ENCODE measurements at places on chromosomes 12 and 14. TPM values are rescaled to one million over a fixed set of nuclear protein-coding genes. Genes with fewer than 3 reads are reported as not detected.

DNA sequence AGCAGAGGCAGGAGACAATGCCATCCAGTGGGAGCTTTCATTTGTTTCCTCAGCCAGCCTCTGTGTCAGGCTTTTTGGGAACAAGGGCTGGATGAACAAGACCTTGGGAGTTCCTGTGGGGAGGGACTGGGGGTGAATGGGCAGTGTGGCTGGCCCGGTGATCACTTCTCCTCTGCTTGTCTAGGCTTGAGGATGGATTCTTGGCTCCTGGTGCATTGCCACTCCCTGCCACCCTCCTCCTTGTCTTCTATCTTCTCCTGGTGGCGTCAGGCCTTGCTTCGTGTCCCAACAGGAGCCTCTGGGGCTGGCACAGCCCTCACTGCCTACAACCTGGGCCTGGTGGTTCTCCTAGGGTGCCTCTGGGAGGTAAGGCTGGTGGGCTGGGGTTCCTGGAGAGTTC, 25.0 kb upstream of the KCNA5 start:
- no peak overlapping the region for H3K4me3 ChIP-seq
- DNase-seq, result no peak
- H3K4me1 ChIP-seq, result no peaks in the 10 kb centered on the region
- no peak overlapping the region for H3K27ac ChIP-seq
- H3K36me3 ChIP-seq, result no peaks in the 10 kb centered on the region

The FAIM2 gene
- not detected for total RNA-seq

- peaks cover 12% of the 10 kb centered on the region for H3K27me3 ChIP-seq
- no peak for DNase-seq
- no peak overlapping the region for H3K4me3 ChIP-seq
- H3K4me1 ChIP-seq, result no peaks in the 10 kb centered on the region
- no peaks in the 10 kb centered on the region for H3K36me3 ChIP-seq
- no peak overlapping the region for H3K27ac ChIP-seq
These were observed 2.3 kb downstream of the SERPINA5 start for GRCh38 chr14:94583557-94583956.

The RNU4-1 gene
- 934 TPM for total RNA-seq

The MYBPC1 gene
- total RNA-seq, result not detected

- H3K4me3 ChIP-seq, result no peak overlapping the region
- H3K36me3 ChIP-seq, result no peaks in the 10 kb centered on the region
- H3K4me1 ChIP-seq, result peaks cover 18% of the 10 kb centered on the region
- no peak for DNase-seq
- H3K27ac ChIP-seq, result no peak overlapping the region
These were observed 405.0 kb downstream of the TRHDE start for GRCh38 chr12:72677139-72677538.

GRCh38 chr12:76450690-76451089, 102.5 kb upstream of the BBS10 start:
- peaks cover 23% of the 10 kb centered on the region for H3K4me1 ChIP-seq
- H3K4me3 ChIP-seq, result no peak overlapping the region

The TMEM253 gene
- not detected for total RNA-seq

- H3K36me3 ChIP-seq, result no peaks in the 10 kb centered on the region
- no peak for DNase-seq
- no peak overlapping the region for H3K4me3 ChIP-seq
- H3K4me1 ChIP-seq, result no peaks in the 10 kb centered on the region
These were observed 466.2 kb upstream of the FOXG1 start for GRCh38 chr14:28300356-28300755.

The NYNRIN gene
- 0.36 TPM for total RNA-seq

DNA sequence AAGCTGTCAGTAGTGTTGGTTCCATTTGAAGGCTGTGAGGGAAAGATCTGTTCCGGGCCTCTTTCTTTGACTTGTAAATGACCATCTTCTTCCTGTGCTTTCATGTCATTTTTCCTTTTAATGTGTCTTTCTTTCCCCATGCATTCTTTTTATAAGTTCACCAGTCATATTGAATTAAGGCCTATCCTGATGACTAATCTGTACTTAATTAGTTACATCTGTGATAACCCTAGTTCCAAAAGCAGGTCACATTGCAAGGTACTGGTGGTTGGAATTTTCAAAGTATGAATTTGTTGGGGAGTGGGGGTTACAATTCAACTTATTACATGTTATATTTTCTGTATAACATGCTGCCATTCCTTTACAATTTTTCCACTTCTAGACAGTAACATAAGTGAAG, 1642.1 kb upstream of the FLRT2 start:
- no peak overlapping the region for H3K27ac ChIP-seq
- no peak for DNase-seq
- no peak overlapping the region for H3K4me3 ChIP-seq
- no peaks in the 10 kb centered on the region for H3K36me3 ChIP-seq
- H3K27me3 ChIP-seq, result no peaks in the 10 kb centered on the region

The RIMBP2 gene
- not detected for total RNA-seq

The GLI1 gene
- 2.7 TPM for total RNA-seq

DNA sequence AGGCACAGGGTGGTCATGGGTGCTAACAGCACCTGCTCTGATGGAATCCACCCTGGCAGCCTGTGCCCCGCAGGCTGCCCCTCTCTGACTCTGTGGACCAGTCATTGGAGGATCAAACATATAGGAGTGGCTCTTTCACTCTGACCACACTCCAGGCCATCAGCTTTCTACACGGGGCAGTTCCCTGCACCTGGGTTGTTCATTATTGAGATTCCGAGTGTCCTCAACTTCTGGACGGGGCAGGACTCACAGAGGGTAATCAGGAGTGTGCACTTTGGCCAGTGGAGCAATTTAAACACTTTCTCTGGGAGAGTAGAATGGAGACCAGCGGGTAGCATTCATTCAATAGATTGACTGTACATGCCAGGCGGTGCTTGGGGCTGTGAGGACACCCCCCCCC, 94.8 kb downstream of the NINJ2 start:
- H3K36me3 ChIP-seq, result no peaks in the 10 kb centered on the region
- peaks cover 66% of the 10 kb centered on the region for H3K4me1 ChIP-seq
- DNase-seq, result peak; percentile 18

- no peaks in the 10 kb centered on the region for H3K4me1 ChIP-seq
- H3K36me3 ChIP-seq, result peaks cover 2% of the 10 kb centered on the region
- no peak overlapping the region for H3K27ac ChIP-seq
These were observed 149.4 kb upstream of the PRMT8 start for GRCh38 chr12:3341594-3341993.

The NCKAP5L gene
- total RNA-seq, result 14.2 TPM

The DHRS2 gene
- total RNA-seq, result not detected

The LMNTD1 gene
- not detected for total RNA-seq

DNA sequence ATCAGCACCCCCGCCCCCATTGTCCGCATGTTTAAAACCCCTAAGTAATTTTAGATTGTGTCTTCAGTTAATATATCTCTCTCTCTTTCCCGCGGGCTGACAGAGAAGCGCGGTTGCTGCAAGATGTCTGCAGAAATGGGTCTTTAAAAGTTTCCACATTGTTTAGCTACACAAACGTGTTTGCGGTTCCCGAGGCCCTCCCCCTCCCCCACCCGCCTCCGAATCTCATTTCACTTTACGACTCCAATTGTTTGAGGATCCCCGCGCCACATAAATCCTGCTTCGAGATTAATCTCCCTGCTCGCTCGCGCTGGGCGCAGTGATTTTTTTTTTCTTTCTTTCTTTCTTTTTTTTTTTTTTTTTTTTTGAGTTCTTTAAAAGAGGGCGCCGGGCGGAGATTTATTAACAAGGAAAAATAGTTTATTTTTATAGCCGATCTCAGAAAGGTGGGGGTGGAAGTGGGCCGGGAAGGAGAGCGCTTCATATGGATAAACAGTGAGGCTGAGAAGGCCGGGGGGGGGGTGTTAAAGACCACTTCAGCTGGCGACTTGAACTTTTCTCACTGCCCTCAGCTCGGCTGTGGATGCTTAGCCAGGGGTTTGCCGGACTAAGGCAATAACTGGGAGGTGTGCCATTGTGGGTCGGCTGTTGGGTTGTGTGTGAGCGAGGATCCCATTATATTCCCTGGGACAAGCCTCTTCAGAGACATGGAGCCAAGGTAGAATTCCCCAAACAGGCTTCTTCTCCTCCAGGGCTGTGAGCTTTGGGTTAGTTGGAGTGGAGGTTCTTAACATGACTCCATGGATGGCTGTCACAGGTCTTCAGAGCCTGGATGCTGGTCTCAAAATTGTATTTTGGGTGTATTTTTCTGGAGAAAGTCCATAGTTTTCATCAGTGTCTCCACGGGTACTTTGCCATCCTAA, 39.7 kb upstream of the TBX5 start:
- peaks cover 5% of the 10 kb centered on the region for H3K36me3 ChIP-seq
- H3K27me3 ChIP-seq, result peaks cover 89% of the 10 kb centered on the region
- no peak overlapping the region for H3K4me3 ChIP-seq
- no peak overlapping the region for H3K27ac ChIP-seq

- no peak for DNase-seq
- no peak overlapping the region for H3K4me3 ChIP-seq
- H3K36me3 ChIP-seq, result no peaks in the 10 kb centered on the region
- peak overlapping the region; percentile 49 for H3K27ac ChIP-seq
- peaks cover 7% of the 10 kb centered on the region for H3K4me1 ChIP-seq
These were observed 79.0 kb upstream of the GNG2 start for GRCh38 chr14:51781381-51781780.

GRCh38 chr12:94149781-94150239, 1.4 kb downstream of the PLXNC1 start:
- H3K4me3 ChIP-seq, result peak overlapping the region; percentile 93
- no peaks in the 10 kb centered on the region for H3K27me3 ChIP-seq
- no peak for DNase-seq
- peaks cover 49% of the 10 kb centered on the region for H3K4me1 ChIP-seq
- no peaks in the 10 kb centered on the region for H3K36me3 ChIP-seq

DNA sequence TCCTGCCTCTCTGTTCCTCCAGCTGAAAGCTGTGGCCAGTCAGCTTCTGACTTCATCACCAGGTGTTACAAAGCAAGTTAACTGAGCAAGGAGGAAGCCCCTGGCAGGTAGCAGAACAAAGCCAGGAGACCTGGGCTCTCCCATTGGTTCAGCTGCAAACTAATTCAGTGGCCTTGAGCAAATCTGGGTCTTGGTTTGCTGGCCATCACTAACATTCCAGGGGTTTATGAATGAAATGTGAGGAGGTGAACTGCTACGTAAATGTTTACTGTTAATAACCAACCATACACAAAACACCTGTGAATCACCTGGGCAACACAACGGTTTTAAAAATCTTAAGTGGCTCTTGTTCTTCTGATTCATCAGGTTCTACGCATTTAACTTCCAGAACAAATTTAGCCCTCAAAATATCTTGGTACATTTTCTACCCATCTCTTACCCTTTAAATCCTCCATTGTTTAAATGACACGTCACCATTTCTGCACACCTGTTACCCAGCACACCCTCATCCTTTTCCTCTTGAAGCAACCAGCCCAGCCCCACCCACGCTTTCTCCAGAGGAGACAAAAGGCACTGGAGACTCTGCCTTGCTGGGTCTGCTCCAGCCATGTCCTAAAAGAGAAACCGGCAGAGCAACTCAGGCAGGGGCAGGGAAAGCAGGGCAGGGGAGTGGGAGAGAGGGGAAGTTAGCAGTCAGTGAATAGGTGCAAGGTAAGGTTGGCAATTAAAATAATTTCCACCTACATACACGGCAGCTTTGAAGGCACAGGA, 49.3 kb upstream of the TSPAN11 start:
- H3K27me3 ChIP-seq, result peaks cover 41% of the 10 kb centered on the region
- no peak overlapping the region for H3K27ac ChIP-seq
- no peaks in the 10 kb centered on the region for H3K36me3 ChIP-seq

DNA sequence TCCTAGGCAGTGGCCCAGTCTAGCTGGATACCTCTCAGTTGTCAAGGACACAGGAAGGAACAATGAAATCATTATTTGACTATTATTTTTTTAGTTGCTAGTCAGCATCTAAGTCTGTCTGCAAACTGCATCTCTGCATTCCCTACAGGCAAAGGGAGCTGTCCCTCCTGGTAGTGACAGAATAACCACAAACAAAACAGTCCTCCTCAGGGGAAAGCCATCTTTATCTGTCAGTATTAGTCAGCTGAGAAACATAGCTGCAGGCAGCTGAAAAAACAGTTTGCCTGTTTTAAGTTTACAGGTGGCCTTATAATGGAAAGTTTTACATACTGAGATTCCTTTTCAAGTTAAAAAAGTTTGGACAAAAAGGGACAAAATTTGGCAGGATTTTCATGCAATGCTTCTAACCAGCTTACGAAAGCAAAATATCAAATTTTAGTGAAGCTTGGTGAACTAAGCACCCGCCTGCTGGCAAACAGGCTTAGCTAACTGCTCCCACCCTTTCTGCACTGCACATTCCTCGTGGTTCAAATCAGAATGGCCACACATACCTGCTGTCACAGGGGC, 29.5 kb downstream of the SLC25A21 start:
- no peaks in the 10 kb centered on the region for H3K4me1 ChIP-seq
- no peak overlapping the region for H3K4me3 ChIP-seq
- no peak for DNase-seq
- H3K27me3 ChIP-seq, result no peaks in the 10 kb centered on the region
- no peak overlapping the region for H3K27ac ChIP-seq

- no peak overlapping the region for H3K27ac ChIP-seq
- H3K27me3 ChIP-seq, result no peaks in the 10 kb centered on the region
- no peaks in the 10 kb centered on the region for H3K36me3 ChIP-seq
- H3K4me3 ChIP-seq, result no peak overlapping the region
- no peaks in the 10 kb centered on the region for H3K4me1 ChIP-seq
- DNase-seq, result no peak
These were observed 26.5 kb downstream of the WDHD1 start for GRCh38 chr14:55000381-55000780.

GRCh38 chr12:130394906-130395305, 57.2 kb downstream of the PIWIL1 start:
- no peak overlapping the region for H3K4me3 ChIP-seq
- DNase-seq, result no peak
- H3K27ac ChIP-seq, result no peak overlapping the region
- H3K4me1 ChIP-seq, result no peaks in the 10 kb centered on the region
- no peaks in the 10 kb centered on the region for H3K36me3 ChIP-seq

The MYO1H gene
- total RNA-seq, result not detected

The EML1 gene
- total RNA-seq, result not detected

- peaks cover 19% of the 10 kb centered on the region for H3K4me1 ChIP-seq
- H3K4me3 ChIP-seq, result no peak overlapping the region
- H3K27me3 ChIP-seq, result no peaks in the 10 kb centered on the region
- no peaks in the 10 kb centered on the region for H3K36me3 ChIP-seq
These were observed 95.5 kb upstream of the ETV6 start for GRCh38 chr12:11553871-11554533.

GRCh38 chr14:101199028-101199770, 295.7 kb upstream of the RTL1 start:
- H3K36me3 ChIP-seq, result peaks cover 12% of the 10 kb centered on the region
- H3K27me3 ChIP-seq, result no peaks in the 10 kb centered on the region
- DNase-seq, result no peak
- H3K27ac ChIP-seq, result no peak overlapping the region
- H3K4me3 ChIP-seq, result no peak overlapping the region

The IRAK3 gene
- total RNA-seq, result 0.26 TPM

The LAG3 gene
- 0.60 TPM for total RNA-seq

- peaks cover 37% of the 10 kb centered on the region for H3K4me1 ChIP-seq
- DNase-seq, result no peak
- H3K4me3 ChIP-seq, result no peak overlapping the region
- no peaks in the 10 kb centered on the region for H3K27me3 ChIP-seq
- H3K27ac ChIP-seq, result no peak overlapping the region
These were observed 7.0 kb downstream of the MTHFD1 start for GRCh38 chr14:64394977-64395633.

DNA sequence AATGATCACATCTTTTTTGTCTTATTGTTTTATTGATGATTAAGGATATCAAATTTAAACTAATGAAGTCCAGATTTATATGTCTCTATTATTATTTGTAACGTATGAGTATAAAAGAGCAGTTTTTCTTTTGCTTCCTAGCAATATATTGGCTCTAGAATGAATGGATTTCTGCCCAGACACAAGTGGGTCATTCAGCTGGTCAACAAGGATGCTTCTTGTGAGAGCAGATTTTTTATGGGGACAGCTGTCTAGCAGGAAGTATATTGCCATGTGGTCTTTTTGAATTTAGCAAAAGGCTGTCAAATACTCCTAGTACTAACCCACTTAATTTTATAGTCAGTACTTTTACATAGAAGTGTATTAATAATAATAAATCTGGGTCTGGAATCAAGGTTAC, 1071.1 kb upstream of the FLRT2 start:
- H3K4me1 ChIP-seq, result no peaks in the 10 kb centered on the region
- H3K36me3 ChIP-seq, result no peaks in the 10 kb centered on the region
- DNase-seq, result no peak
- no peak overlapping the region for H3K27ac ChIP-seq
